ENCODE measurements at places on chromosomes 5 and 9.

GRCh38 chr5:127820910-127821553 is 117.8 kb downstream of the CCDC192 start:
- no peak for DNase-seq

DNA sequence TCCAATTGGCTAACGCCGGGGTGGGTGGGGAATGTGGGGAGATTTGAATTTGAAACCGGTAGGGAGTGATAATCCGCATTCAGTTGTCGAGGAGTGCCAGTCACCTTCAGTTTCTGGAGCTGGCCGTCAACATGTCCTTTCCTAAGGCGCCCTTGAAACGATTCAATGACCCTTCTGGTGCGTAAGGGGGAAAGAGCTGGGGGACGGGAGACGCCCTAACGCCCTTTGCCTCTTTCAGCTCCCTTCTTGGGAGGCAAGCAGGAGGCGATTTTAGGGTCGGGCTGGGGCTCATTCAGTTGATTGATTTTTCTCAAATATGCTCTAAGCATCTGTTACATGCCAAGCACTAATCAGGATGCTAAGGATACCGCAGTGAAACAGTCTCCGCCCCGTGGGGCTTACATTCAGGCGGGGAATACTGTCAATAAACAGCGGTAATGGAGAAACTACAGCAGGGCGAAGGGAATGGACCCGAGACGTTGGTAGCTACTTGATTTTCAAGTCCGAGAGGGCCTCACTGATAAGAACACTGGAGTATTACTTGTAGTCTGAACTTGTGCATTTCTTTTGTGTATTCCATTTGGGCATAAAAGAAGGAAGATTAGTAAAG is at the start of gene HMMR:
Gene HMMR, plus strand, starts transcription at position 71 of the 610 bp plus-strand sequence. Its CDS starts 61 bp downstream, at position 132.
- DNase-seq = peak; percentile 6

DNA sequence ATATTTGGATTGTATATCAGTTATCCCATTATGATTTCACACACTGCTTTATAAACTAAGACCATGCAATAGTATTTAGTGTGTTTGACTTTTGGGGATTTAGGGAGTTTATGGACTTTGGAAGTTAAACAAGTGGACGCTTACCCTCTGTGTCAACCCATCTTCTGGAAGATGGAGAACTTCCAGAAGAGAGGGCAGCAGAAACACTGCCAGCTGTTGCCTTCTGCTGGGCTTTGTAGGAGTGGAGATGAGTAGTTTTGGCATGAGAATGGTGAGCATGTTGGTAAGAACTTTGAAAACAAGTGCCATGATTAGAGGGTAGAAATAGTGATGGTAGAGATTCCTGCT is 2.2 kb downstream of the DNAJC25 start:
- no peak for DNase-seq

- DNase-seq = no peak
These were observed 15.3 kb upstream of the SAP30L start for GRCh38 chr5:154430466-154430865.

DNA sequence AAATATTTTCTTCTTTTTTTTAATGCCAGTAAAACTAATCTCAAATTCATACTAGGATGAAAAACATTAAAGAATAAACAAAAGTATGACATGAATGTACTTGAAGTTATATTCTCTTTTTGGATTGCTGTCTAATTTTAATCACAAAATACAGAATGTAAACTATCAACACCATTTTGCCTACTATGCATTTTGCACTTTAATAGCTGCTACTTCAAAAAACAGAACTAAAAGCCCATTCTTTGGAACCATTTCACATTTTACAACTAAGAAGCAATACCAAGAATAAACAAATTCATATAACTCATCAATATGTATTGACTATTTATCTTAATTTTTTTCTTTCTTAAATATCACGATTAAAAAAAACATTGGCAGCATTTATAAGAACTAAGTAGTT is 58.1 kb downstream of the ADAMTS6 start:
- no peak for DNase-seq
